ENCODE measurements at places on chromosomes 3 and 15.

GRCh38 chr15:37877851-37878741, 56.3 kb upstream of the TMCO5A start:
- no peak for DNase-seq

DNA sequence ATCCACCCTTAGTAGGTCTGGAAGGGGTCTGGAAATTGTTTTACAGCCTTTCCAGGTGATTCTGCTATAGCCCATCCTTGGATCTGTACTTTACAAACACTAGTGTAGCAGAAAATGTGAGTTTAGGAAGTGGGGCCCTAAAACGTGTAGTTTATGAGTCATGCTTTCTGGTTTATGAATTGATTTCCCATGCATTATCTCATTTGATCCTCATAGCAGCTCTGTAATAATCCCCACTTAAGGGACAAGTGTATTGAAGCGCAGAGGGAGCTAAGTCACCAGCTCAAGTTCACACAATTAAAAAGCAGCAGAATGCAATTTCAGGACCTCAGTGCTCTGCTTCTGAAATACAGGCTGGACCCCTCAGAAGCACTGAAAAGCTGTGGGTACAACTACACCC, 22.7 kb upstream of the STARD5 start:
- no peak for DNase-seq

DNA sequence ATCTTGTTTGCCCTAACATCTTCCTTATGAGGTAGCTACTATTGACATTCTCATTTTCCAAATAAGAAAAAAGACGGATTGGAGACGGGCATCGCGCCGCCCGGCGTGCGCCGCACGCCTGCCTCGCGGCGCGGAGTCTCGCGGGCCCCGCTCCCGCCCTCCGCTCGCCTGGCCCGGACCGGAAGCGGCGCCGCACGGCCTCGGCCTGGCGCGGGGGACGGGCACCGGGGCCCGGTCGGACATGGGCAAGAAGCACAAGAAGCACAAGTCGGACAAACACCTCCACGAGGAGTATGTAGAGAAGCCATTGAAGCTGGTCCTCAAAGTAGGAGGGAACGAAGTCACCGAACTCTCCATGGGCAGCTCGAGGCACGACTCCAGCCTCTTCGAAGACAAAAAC, 112.0 kb downstream of the IL12A start:
- no peak for DNase-seq

DNA sequence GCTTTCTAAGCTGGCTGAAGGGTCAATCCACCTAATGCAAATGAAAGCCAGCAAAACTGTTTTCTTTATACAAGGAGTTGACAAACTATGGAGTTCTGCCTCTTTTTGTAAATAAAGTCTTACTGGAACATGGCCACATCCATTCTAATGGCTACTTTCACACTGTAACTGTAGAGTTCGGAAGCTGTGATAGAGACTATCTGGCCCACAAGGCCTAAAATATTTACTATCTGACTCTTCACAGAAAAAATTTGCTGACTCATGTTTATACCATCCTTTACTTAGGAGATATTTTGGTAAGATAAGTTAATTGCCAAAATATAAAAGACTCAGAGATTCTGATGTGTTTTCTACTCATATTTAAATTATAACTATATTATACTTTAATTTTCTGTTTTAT, 93.7 kb upstream of the GK5 start:
- no peak for DNase-seq

GRCh38 chr3:100993309-100993708, at the start of gene ABI3BP:
TSS of gene ABI3BP (minus strand) at chr3:100993421. CDS start at chr3:100993384, 37 bp downstream.
- no peak for DNase-seq

DNA sequence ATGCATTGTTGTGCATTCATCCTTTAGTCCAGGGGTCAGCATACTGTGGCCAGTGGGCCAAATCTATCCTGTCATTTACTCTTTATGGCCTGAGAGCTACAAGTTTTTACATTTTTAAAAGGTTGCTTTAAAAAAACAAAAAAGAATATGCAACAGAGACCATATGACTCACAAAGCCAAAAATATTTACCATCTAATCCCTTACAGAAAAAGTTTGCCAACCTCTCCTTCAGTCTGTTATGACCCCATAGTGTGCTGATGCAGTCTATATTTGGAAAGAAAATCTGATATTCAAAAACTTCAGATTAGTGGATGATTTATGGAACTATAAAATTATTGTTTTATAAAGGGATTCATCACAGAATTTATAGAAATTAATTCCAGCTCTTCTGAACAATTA, 237.5 kb upstream of the IL12A start:
- no peak for DNase-seq

GRCh38 chr15:66833803-66834202, 131.8 kb downstream of the SMAD6 start:
- no peak for DNase-seq

GRCh38 chr3:33437556-33438283, 2.5 kb downstream of the UBP1 start:
- DNase-seq, result no peak

DNA sequence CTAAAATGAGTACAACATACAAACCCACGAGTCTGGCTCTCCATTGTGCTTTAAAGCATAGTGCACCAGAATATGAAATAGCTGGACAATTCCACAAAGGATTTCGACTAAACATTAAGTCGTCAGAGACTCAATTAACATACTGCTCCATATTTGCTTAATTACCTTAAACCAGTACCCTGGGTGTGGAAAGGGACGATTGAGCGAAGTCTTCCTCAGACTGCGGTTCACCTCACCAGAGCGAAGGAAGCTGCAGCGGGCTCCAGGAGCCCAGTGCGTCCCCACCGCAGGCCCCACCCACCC, 218 bp upstream of the TRPC1 start:
- DNase-seq, result no peak

GRCh38 chr3:154193000-154193615, 71.9 kb downstream of the ARHGEF26 start:
- DNase-seq, result no peak

GRCh38 chr3:113847664-113848461, 9.3 kb downstream of the GRAMD1C start:
- no peak for DNase-seq

DNA sequence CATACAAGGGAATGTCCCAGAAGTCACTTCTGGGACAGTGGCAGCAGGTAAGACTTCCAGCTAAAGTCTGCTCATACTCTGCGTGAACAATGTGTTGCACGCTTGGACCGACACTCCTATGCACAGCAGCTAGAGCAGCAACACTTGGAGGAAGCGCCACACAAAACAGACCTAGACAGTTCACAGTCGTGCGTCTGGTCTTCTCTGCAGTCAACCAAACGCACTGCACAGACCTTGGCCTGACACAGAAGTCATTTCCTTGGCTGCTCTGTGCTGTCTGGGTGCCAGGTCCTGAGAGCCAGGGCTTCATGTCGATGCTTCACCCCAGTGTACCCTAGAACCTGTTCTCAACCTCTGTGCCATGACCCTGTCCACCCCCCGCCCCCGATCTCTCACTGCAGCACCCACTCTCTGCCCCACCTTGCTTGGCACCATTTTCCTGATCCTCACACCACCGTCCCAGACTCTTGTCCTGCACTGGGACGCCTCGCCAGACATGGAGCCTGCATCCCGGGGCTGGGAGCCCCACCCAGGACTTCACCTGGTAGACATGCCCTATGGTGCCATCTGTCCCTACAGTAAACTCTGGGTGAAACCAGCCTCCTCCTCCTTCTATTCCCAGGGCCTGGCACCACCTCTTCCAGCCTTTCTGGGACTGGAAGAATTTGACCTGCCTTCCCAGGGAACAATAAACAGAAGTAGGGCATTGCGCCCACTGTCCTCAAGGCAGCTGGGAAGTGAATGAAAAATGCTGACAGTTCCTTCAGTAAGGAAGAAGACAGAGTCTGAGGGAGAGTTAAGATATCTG, 3.1 kb downstream of the ATP10A start:
- DNase-seq, result no peak

DNA sequence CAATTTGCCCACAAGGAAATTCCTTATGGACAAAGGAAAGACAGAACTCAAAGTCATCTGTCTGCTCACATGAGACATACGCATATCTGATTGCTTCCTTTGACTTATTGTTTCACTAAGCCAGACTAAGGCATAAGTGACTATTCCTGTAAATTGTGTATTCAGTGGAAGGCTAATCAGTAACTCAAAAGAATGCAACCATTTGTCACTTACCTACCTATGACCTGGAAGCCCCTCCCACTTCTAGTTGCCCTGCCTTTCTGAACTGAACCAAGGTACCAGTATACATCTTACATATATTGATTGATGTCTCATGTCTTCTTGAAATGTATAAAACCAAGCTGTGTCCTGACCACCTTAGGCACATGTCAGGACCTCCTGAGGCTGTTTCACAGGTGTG, 53.5 kb upstream of the PROK2 start:
- DNase-seq, result no peak

DNA sequence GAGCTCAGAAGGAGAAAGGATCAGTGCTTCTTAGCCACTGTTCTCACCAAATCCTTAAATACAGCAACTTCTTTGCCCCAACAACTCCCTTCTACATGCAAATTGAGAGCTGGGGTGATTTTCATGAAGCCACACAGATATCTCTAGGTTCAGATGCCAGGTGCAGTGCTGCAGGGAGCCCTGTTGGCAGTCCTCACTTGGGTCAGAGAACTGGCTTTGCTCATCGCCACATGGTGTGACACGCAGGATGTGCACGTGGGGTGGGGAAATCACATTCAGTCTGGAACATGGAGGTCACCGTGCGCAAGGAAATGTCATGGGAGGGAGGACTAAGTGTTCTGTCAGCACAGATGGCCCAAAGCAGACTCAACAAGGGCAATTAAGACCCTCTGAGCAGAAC, 103.8 kb downstream of the WDR76 start:
- no peak for DNase-seq

DNA sequence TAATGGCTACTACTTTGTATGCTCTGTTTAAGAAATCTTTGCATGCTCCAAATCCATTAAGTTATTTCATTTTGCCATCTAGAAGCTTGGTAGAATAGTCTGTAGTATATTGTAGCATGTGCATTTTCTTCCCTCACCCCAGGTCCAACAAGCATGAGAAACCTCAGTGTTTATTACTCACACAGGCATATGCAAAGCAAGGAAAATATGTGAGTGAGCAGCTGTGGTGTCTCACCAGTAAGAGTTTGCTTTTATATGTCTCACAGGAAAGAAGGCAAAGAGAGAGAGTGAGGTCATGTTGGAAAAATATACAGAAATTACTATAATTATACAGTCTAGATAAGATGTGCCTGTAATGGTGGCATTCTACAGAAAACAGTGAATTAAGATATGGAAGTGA, 312.5 kb downstream of the C3orf38 start:
- no peak for DNase-seq

DNA sequence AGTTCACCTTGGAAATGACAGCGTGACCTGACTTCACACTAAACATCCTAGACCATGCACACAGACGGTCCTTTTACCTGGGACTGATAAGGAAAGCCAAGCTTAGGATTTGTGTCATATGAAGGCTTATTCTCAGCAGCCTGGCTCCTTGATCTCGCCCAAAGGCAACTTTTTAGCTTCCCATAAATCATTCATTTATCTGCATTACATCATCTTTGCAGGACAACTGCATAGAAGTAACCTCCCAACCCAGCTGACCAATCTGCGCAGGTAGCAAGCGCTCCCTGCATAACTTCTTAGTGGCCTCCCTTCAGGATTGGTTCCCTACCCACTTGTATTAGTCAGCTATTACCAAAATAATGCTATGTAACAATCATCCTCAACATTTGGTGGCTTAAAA, 389.9 kb upstream of the PROK2 start:
- no peak for DNase-seq

DNA sequence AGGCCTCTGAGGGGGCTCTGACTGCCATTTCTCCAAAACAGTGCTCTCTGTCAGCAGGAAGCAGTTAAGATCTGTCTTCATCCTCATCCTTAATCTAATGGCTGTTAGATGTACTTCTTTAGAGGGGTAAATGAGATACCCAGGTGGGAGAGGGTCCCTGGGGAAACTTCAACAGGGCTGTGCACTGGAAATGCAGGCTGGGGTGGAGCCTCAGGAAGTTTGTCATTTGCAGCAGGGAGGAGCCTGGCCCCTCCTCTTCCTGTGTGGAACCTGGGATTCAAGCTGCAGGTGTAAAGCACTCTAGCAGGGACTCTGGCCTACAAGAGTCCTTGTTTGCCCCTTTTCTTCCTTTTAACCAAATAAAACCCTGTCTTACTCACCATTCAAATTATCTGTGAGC, 1173.6 kb downstream of the OTOL1 start:
- no peak for DNase-seq

- DNase-seq, result no peak
These were observed 826 bp downstream of the CCDC66 start for GRCh38 chr3:56557831-56558170.

DNA sequence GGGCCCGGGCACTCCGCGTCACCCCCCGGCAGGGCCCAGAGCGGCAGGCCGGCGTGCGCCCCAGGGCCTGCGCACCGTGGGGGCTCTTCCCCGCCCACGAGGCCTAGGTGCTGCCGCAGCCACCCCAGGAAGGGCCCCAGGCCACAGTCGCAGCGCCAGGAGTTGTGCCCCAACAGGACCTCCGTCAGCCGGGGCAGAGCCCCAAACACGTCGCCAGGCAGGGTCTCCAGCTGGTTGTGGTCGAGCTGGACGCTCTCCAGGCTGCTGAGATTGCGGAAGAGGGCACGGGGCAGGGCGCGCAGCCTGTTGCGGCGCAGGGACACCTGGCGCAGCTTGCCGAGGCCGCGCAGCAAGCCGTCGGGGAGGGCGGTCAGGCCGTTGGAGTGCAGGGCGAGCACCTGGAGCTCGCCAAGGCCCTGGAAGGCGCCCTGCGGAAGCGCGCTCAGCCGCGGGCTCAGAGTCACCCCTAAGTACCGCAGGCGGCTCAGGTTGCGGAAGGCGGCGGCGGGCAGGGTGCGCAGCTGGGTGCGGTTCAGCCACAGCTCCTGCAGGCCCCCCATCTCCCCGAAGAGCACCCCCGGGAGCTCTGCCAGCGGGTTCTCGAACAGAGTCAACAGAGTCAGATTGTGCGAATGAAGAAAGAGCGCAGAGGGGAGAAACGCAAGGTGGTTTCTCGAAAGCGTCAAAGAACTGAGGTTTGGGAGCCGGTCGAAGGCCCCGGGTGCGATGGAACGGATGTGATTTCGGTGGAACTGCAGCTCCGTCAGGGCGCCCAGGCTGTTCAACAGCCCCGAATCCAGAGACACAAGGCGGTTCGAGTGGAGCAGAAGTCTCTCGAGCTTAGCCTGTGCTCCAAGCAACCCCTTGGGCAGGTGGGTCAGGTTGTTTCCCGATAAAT, 2.0 kb downstream of the GP5 start:
- DNase-seq, result peak; percentile 55

DNA sequence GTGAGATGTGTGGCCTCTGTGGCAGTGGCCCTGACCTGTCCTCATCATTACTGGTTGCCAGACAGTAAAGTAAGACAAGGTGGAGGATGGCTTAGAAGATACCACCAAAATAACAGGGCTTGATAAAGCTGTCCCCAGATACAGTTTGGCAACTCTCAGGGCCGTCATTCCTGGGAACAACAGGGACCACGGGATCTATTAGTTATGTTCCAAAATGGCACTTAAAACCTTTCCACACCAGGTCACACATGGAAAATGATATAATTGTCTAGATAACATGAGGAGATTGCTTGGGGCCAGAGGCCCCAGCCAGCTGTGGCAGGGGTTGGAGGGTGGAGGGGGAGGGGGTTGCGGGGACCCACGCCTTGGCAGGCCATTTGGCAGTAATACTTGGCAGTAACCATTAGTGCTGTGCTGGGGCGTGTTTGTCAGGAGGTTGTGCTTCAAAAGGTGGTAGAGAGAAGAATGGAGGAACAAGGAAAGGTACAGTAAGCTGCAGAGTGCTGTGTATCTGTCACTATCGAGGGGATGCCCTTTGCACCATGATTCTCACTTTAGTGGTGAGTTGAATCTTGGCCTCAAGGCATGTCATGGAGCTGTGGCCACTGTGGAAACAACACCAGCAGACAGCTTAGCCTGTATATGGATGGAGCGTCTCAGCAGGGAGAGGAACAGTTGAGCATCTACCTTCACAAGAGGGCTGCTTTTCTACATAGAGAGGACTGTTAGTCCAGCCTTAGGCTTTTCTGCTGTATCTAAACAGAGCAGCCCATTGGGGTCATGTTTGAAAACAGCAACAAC, 14.0 kb downstream of the PLCL2 start:
- DNase-seq, result no peak

All from GM13976 (cell line).